ENCODE measurements at places on chromosomes 2 and 18.
A peak's percentile ranks its signal among the peaks of the same experiment; 100 is the strongest.

DNA sequence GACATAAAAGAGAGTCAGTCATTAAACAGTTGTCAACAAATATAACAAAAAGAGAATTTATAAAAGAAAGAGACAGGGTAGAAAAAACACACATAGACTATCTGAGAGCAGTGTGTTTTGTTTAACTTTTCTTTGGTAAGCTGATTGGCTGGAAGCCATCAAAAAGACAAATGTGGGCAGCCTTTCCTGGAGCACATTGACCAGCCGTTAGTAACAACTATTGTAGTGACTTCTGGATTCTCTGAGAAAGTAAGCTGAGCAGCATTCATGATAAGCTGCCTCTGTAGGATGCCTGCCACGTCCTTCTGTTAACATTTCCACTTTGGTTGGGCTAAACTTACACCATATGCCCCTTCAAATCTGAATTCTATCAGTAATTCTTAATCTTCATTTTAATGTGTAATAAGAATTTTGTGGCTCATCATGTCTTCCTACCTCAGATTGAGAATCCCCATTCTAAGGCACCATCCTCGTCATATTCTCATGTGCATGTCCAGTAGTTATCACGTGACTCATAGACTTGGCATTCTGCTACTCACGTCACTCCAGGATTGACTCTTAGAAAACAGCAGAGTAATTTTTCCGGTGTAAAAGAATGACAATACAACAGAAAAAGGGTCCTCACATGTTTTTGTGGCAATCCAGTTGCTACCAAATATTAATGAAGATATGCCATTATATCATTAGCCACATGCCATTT, 43.4 kb upstream of the DNAJC10 start:
- DNase-seq: no peak

DNA sequence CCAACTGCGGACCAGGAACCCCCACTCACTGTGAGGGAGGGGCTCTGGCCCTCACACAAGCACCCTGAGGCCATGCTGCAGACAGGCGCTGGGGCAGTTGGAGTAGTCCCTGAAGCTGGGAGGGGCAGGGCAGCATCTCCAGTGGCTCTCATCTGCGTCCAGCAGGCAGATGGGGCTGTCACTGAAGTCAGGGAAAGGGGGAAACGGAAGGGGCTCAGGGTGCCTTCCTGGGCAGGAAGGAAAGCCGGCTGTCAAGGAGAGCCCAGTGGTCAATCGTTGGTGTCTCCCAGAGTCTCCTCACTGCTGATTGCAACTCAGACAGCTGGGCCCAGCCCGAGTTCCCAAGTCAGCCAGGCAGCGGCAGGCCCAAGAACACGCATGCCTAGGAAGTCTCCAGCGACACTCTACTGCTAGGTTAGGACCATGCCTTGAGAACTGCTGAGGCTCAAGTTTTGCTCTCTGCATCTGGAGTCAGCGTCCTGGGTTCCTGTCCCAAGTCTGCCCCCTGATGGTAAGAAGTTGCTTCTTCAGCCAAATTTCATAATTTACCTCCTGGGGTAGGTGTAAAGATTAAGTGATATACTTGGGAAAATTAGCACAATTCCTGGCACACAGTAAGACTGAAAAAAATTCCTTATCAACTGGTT, 27.4 kb upstream of the NMUR1 start:
- peak; percentile 65 for DNase-seq

DNA sequence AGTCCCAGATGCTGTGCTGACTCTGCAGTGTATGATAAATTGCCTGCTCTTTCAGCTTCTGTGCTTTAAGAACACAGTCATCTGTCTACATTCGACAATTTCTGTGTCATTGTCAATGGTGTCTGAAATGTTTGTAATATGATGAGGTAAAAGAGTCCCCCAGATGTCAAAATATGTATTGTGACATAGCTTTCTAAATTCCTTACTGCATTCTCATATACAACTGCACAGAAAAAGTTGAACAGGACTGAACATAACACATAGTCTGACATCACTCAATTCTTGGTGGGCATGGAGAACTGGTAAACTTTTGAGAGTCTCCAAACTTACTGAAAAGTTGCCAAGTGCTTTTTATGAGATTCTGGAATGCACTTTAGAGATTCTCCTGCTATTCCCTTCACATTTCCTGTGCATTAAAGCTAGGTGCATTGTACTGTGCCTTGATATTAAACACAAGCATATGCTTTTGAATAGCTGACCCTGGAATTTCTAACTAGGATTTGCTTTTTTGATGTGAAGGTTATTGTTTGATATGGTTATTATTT, 48.1 kb upstream of the ARHGAP28 start:
- no peak for DNase-seq

DNA sequence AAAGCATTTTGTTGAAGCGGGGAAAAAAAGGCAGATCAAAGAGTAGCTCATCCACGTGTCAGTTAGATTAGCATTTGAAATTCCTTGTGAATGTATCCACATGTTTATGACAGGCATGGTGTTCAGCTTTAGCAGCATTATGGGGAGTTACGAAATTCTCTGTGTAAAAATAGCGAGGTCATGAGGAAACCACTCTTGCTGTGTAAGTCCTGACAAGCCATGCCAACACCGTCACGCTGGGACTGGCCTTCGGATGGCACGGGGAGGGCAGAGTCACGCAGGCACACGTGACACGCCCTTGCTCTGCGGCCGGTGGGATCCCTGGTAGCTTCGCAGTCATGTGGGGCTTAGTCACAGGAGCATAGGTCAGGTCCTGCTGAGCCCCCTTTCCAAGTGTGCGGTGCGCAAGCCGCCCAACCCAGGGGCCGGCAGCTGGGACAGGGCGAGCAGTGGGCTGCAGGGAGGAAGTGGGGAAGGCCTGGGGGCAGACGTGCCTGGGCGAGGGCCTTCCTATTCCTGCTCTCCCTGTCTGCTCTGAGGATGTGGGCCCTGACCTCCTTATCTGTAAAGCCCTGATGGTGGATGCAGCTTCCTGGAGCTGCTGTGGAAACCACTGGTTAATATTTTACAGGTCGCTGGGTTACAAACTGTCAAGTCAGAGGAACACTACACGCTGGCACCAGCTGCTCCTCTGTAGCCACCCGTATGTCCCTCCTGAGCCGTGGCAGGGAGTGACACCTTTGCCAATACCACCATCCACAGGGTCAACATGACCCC, 18.0 kb downstream of the MBP start:
- DNase-seq: peak; percentile 20

DNA sequence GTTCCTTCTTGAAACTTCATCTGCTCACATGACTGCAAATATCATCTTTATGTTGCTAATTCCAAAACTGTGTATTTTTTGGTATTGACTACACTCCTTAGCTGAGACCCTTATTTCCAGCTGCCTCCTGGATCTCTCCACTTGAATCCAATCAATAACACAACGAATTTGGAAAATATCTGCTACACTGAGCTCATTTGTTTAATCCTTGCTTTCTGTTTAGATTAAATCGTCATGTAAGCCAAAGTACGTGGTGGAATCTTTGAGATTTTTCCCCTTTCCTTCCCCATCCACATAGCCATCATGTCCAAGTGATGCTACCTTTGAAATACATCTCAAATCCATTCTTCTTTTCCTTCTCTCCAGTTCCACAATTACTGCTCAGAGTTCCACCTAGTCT, 15.6 kb downstream of the OTX1 start:
- DNase-seq: no peak

- no peak for DNase-seq
Observed at GRCh38 chr2:235513984-235514626, 20.3 kb downstream of the AGAP1 start.

DNA sequence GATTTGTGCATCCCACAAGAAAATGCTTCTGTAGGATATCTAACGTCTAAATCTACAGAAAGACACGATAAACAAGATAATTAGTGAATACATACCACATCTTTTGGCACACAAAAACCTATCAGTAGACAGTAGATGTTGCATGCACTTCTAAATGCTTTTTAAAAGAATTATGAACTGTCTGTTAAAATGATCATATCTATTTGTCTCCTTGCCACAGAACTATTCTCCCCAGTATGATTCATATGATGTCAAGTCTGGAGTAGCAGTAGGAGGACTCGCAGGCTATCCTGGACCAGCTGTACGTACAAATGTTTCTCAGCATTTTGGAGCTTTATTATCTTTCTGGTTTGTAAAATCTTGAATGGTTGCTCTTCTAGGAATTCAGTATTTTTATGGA, 12.7 kb downstream of the COL3A1 start:
- DNase-seq: no peak

DNA sequence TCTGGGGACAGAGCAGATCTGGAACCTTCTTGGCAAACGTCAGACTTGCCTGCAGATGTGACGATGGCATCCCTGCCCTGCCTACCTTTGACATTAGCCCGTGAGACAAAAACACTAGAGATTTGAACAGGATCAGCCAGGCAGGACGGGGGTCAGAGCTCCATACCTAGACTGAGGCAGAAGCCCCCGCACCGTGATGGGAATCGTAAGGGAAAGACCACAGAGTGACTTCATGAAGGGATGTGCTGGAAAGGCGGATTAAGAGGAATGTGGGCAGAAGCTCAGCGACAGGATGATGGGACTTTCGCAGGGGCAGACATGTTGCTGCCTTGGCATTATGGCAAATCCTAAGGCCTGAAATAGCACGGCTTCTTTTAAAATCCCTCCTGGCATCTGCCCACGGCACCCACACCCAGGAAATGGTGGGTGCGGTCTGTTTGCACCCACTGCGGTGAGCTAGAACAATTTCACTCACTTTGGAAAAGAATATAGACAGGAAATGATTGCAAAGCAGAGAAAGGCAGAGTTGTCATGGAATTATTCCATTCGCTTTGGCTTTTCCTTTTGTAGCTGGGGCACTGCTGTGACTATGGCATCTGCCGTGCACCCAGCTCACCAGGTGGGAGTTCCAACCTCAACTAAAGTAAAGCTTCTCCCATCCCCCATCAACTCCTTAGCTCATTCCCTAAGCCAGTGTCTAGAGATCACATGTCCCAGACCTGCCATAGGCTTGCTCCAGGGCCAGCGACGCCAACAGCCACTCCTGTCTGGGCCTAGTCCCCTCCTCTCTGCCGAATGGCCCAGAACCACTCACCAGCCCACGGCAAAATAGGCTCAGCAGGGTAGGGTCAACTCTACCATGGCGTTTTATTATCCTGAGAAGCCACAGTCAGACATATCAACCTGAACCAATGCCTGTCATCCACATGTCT, 112.7 kb upstream of the NPAS2 start:
- DNase-seq: no peak

DNA sequence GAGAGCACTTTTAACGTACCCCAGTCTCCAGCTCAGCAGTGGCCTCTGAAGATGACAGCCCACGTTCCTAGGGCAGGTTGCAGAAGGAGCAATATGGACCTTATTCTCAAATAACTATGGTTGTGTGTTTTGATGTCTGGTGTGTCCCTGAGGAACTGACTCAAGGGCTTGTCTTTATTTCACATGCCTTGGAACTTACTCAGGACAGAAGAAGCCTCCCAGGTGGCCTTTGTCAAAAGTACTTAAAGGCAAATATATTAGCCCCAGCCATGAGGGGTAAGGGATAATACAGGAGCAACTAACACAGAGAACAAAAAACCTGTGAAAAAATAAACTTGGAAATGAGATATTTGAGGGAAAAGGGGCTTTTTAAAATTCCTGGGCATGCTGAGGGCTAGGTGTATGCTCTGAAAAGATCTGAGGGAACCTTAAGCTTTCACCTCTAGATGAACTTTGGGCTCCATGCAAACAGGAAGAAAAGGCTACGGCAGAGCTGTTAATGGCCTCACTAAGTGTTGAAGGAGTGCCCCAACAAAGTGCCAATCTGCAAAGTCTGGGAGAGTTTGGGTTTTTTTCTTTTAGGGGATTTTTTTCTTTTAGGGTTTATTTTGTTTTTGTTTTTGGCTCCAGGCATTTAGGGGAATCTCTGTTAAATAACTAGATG, 40.3 kb downstream of the SRBD1 start:
- no peak for DNase-seq

DNA sequence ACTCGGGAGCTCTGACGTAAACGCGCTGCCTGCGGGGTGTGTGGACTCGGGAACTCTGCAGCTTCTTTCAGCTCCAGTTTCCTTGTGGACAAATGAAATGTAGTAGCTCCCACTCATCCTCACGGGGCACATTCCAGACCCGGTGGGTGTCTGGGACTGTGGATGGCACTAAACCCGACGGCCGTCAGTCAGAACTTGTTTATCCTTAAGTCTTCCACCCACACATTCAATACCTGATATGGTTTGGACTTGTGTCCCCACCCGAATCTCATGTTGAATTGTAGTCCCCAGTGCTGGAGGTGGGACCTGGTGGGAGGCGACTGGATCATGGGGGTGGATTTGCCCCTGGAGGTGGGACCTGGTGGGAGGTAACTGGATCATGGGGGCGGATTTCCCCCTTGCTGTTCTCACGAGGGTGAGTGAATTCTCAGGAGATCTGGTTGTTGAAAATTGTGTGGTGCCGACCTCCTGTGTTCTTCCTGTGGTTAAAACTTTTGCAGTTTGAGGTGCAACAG, 81.2 kb upstream of the SNTG2 start:
- DNase-seq: no peak

DNA sequence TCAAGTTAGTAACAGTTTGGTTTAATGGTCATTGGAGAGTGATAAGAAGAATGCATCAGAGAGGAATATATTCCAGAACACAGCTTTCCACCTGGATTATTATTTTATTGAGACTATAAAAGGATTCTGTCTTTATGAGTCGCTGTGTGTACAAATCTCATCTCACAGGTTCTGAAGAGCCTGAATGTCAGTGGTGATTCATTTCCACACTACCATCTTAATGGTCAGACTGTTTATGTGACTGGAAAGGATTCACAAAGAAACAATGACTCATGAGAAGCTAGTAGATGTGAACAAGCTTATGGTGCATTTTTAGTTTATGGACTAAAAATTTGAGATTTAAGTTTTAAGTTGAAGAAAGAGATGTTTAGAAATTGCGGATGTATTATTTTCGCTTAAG, 685.4 kb upstream of the NRXN1 start:
- no peak for DNase-seq

DNA sequence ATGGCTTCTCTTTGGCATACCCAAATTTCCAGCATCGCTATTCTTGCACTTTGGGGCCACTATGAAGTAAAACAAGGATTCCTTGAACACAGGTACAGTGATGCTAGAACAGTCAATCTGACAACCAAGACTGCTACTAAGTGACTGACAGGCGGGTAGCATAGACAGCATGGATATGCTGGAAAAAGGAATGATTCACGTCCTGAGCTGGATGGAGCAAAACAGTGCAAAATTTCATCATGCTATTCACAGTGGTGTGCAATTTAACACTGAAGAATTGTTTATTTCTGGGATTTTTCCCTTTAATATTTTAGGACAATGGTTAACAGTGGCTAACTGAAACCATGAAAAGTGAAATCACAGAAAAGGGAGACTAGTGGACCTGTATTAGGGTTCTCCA, 1511.2 kb upstream of the ZEB2 start:
- no peak for DNase-seq
